ENCODE measurements at places on chromosomes 12 and 14.

GRCh38 chr12:84816916-84817695 lies 95.5 kb downstream of the SLC6A15 start:
- DNase-seq: no peak

- DNase-seq: no peak
Measured at GRCh38 chr12:2221030-2221621, 168.3 kb downstream of the CACNA1C start.

- no peak for DNase-seq
Measured at GRCh38 chr12:131603939-131604795, 106.7 kb upstream of the SFSWAP start.

- DNase-seq: no peak
Measured at GRCh38 chr12:32183650-32184049, 77.0 kb downstream of the BICD1 start.

GRCh38 chr14:26729851-26730250 lies 132.0 kb upstream of the NOVA1 start:
- DNase-seq: no peak

DNA sequence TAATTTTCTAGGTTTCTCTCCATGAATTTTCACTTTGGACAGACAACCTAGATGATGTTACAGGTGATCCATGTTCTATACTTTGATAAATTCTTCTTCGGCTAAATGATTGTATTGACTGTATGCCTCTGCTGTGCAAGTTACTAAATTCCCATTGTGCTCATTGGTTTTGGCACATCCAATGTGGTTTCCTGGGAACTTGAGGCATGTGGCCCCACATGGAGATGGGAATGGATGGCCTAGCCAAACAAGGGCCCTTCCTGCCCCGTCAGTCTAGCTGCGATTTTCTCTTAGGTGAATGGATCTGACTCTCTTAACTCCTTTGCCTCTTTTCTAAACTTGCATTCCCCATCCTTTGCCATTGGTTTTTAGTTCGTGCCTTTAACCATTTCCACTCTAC lies 186.2 kb downstream of the PELI2 start:
- no peak for DNase-seq

DNA sequence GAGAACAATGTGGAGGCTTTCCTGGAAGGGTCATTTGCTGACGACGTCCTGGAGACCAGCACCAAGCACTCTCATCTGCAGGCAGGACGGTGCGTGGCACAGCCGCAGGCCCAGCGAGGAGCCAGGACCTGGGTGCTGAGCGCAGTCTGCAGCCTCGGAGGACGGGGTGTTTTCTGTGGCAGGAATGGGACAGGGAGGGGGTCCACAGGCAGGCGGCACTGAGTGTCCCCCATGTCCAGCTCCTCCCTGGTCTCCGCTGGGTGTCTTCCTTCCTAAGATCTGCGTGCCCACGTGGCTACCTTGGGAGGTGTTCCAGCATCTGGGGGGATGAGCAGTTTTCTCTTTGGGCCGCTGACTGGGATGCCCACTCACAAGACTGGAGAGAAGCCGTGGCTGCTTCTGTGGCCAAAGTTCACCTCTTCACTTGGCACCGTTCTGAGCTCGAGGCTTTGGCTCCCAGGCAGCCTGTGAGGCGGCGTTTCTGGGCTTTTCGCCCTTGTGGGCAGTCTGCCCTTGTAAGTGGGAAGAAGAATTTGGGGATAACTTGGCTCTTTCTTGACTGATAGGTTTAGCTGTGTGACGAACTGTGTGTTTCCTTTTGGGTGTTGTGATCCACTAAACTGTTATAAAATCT lies 72.2 kb downstream of the NOC4L start:
- DNase-seq: no peak

- DNase-seq: no peak
Measured at GRCh38 chr14:68401317-68401716, 391.6 kb downstream of the ZFP36L1 start.

GRCh38 chr12:114996382-114996781 lies 312.4 kb upstream of the TBX3 start:
- no peak for DNase-seq

DNA sequence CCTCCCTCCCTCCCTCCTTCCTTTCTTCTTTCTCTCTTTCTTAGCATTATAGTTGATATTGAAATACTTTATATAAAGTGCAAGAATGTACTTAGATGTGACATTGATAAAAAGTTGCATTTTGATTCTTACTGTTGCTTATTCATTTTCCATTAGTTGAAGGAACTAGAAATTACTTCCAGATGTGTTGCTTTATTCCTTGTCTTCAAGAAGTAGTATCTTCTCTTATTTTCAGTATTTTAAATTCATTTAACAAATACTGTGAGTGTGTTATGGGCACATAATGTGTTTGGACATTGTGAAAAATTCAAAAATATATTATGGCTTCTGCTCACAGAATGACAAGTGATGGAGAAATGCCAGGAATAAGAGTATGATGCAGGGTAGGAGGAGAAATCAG lies 45.6 kb downstream of the TRMT5 start:
- no peak for DNase-seq

GRCh38 chr12:50634379-50634778 lies 129.5 kb upstream of the ATF1 start:
- DNase-seq: no peak

DNA sequence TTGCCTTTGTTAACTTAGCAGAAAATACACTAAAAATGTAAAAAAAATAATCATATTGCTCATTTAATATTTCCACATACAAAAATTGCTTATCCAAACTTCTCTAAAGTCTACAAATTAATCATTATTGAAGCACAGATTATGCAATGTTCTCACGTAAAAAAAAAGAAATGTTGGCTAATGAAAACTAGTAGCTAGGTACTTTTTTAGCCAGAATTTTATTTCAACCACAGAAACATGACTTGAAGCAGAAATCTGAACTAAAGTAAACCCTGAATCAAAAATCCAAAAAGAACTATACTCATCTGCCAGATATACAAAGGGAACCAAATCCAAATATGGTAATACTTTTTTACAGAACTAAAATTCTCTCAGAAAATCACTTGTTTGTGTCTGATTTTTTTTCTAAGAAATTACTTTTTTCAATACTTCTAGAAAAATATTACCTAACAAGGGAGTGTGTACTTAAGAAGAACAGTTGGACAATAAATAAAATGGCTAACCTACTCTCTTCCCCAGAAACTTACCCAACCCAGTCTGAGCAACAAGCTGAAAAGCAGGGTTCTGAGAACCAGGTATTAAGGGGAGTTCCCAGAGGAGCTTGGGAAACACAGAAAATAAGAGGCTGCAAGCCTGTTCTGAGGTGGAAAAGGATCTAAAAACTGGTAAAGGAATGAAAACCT lies 78.4 kb upstream of the RAP1B start:
- DNase-seq: no peak

- no peak for DNase-seq
Measured at GRCh38 chr12:123532808-123533649, 490 bp downstream of the RILPL1 start.

DNA sequence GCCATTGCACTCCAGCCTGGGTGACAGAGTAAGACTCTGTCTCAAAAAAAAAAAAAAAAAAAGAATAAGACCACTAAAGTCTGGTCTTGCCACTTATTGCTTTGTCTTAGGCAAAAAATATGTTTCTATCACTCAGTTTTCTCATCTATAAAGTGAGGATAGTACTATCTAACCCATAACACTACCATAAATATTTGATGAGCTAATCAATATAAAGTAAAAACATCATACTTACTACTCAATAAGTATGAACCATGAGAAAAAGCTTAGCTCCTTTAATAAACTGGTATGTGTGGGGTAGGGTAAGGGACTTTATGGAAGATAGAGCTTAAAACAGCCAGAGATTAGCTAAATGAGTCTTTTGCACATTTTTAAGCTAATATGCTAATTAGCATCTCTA lies 85.5 kb downstream of the GXYLT1 start:
- DNase-seq: no peak

GRCh38 chr12:31522607-31523006 lies 68.3 kb downstream of the DENND5B start:
- no peak for DNase-seq

GRCh38 chr14:100065111-100065871 lies at the start of gene EVL:
EVL (plus strand) TSS chr14:100065422; CDS start chr14:100065501, 79 bp downstream.
- peak; percentile 76 for DNase-seq

DNA sequence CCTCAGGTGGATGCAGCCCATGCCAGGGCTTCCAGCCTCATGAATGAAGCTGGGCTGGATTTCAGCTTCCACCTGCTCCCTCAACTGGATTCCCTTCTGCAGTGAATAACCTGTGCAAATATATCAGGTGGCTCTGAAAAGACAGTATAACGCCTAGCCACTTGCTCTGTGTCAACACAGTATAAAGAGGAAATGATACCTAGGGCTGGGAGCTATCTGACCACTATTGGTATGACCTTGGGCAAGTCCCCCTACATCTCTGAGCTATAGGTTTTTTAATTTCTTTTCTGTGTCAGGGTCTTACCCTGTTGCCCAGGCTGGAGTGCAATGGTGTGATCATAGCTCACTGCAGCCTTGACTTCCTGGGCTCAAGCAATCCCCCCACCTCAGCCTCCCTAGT lies 19.8 kb downstream of the ISM2 start:
- DNase-seq: no peak

GRCh38 chr12:14828892-14829291 lies 14.4 kb downstream of the ART4 start:
- DNase-seq: no peak

- no peak for DNase-seq
Measured at GRCh38 chr12:57797933-57798332, 15.3 kb downstream of the TSFM start.

DNA sequence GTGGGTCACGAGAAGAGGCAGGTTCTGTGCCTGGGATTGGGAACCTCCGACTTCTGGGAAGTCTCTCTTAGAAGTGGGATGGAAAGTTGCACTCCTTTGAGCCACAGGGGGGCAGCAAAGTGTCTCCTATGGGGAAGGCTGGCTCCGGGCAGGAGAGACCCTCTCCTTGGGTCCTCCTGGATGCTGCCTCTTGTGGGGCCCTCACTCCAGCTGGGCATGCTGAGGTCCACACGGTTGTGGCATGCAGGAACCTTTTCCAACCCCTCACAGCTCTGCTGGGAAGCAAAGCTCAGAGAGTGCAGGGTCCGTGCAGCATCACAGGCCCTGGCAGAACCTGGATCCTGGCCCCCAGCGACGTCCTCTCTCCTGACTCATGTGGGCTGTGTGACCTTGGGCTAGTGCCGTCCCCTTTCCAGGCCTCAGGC lies 17.4 kb downstream of the SDSL start:
- DNase-seq: no peak

- DNase-seq: no peak
Measured at GRCh38 chr12:64825143-64826021, 935 bp downstream of the TBC1D30 start.

GRCh38 chr14:100677554-100678468 lies 48.9 kb upstream of the DLK1 start:
- DNase-seq: no peak

DNA sequence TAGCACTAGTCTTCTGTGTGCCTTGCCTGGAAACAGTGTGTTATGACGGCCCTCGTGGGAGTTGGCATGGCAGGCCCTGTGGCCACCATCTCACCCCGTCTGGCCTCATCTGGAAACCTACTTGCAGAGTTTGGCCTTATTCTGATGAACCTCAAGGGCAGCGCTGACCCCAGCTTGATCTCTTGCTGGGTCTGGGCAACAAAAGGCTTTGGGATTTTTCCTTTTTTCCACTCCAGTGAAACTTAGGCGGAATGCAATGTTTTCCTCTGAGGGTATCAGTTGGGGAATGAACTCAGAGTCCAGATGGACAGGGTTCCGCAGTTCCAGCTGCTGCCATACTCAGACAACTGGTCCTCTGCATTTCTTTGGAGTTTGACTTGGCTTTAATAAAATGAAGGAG lies 15.9 kb downstream of the CACNA1C start:
- DNase-seq: no peak

GRCh38 chr14:55749201-55749812 lies 169.3 kb downstream of the KTN1 start:
- no peak for DNase-seq

- DNase-seq: no peak
Measured at GRCh38 chr12:31914927-31915326, 44.3 kb upstream of the RESF1 start.

- no peak for DNase-seq
Measured at GRCh38 chr12:39846971-39847650, 227.5 kb upstream of the ABCD2 start.

- no peak for DNase-seq
Measured at GRCh38 chr14:104404922-104405321, 174.6 kb upstream of the C14orf180 start.

DNA sequence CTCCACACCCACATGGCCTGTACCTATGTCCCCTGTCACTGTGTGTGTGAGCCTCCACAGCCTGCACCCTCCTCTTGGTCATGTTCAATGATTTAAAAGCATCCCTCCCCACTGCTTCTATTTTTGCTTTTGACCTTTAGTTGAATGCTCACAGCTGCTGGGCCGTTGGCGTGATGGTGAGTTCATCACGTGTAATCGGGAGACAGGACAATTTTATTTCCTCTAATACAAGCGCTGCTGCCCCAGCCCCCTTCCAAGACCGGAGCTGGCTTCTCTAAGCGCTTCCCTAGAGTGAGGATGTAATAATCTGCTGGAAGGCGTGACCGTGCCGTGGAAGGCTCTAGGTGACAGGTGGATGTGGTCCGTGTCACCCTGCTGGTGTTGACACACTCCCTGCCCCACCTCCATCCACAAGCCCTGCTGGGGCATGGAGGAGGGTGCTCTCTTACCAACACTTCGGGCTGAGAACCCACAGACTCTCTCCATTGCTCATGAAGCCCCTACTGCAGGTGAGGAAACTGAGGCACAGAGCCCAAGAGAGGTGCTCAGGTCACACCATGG lies 25.4 kb downstream of the CCDC85C start:
- no peak for DNase-seq

DNA sequence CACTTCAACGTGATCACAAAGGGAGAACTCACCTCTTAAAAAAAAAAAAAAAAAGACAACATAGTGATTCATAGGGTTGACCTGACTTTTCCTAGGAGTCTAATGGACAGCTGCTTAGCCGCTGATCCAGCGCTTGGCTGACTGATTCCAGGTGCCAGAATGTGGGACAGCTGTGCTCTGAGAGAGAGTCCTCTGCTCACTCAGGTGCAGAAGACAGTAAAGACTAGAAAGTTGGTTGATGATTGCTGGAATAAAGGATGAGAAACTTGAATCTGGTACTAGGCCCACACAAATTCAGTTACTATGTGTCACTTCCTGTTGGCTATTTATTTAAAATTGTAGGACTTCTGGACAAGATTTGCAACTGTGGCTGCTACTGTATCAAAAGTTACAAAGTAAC lies 229.4 kb downstream of the CHST11 start:
- no peak for DNase-seq

- DNase-seq: no peak
Measured at GRCh38 chr12:83122623-83122934, 435.9 kb downstream of the TMTC2 start.

GRCh38 chr12:43856972-43857371 lies 21.1 kb downstream of the TMEM117 start:
- DNase-seq: no peak
